D341Med (cell line): ENCODE measurements at places on chromosomes 16 and 17.

DNA sequence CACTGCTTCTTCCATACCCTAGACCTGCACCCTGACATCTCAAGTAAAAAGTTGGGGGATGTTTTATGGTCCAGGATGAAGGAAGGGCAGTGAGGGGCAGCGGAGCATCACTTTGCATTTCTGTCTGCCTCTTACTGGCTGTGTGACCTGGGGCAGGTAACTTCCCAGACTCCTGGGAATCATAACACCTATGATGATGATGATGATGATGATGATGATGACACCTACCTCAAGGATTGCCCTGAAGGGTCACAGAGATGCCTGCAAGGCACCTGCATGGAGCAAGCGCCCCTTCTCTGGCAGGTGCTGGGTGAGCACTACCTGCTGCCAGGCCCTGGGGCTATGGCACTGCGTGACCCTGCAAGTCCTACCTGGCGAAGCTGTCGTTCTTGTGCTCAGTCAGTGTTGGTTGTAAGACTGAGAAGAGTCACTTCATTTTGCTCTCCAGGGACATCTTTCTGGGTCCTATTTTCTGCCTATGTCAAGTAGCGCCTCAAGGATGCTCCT, 46.2 kb upstream of the STH start:
- DNase-seq: no peak

GRCh38 chr17:57296231-57296630, 39.9 kb downstream of the MSI2 start:
- DNase-seq: no peak

DNA sequence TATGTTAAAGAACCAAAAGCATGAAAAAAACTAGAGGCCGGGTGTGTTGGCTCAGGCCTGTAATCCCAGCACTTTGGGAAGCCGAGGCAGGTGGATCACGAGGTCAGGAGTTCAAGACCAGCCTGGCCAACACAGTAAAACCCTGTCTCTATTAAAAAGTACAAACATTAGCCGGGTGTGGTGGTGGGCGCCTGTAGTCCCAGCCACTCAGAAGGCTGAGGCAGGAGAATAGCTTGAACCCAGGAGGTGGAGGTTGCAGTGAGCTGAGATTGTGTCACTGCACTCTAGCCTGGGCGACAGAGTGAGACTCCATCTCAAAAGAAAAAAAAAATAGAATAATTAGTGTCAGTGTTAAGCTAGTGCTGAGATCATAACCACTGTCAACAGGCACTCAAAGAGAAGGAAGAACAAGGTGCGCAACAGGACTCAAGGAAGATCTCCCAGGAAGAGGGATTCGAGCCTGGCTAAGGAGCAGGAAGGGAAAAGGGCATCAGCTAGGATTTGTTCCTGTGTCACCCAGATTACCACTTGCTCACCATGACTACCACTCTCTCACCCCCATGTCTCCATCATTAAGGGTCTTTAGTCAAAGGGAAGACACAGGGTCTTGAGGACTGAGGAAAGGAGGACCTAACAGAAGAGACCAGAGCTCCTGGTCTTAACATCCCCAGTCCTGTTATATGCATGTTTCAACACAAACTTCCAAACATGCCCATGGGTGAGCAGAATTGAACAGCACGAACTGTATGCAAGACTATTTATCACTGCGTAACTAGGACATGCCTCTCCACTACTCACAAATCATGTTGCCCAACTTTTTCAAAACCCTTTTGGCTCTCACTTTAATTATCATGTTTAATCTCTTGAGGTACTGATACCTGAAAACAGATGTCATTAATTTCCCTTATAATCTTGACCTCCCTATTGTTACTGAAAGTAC, 88.3 kb upstream of the PLEKHM1 start:
- DNase-seq: no peak

GRCh38 chr17:9330611-9331271, 244.9 kb downstream of the STX8 start:
- DNase-seq: no peak

DNA sequence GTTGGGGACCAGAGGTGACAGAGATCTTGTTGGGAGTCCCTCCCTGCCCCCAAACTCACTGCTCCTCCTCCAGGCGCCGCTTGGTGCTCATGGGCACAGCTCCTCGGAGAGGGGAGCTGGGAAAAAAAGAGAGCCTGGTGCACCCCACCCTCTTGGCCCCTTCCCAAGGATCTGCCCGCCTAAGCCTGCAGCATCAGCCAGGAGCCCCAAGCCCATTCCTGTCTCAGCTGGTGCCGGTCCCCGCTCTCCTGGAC, 400 bp downstream of the HCFC1R1 start:
- DNase-seq: no peak

- DNase-seq: peak; percentile 81
Measured at GRCh38 chr16:397736-398332, 835 bp downstream of the NME4 start.

GRCh38 chr17:4003501-4004421, 39.5 kb upstream of the ATP2A3 start:
- DNase-seq: no peak

GRCh38 chr17:64177311-64178010, 47.5 kb upstream of the ERN1 start:
- no peak for DNase-seq

DNA sequence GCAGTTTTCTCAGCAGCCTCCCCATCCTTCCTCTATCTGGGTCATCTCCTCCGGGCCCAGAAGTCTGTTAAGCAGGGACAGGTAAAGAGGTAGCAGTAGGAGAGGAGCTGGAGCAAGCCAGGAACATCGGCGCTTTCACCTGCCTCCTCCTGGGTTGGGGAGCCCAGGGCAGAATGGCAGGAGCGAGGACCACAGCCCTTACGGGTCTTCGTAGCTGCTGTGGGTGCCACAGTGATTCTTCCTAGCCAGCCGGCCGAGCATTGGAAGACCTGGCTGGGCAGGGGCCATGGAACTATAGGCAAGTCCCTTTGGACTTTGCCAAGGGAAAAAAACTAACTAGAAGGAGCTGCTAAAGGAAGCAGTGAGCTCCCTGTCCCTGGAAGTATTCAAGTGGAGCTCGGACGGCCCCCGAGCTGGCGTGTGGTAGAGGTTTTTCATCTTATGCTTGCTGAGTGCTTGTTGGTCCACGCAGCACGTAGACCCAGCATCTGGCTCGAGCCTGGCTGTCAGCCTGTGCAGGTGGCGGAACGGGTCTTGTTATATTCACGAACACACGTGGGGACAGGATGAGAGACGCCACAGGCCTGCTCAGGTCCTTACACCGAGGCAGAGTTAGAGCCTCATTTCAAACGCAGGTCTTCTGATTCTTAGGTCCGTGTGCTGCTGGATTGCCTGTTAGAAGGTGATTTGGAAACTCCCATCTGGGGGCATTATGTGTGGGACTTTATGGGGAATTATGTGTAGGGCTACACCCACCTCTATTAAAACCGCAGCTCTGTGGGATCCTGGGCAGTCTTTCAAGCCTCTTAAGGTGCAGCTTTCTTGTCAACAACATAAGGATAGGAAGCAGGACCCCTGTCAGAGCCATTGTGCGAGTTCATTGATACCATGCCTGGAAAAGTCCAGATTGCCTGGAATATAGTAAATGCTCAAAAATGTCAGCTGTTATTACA, 54.8 kb downstream of the OR1D5 start:
- DNase-seq: no peak

GRCh38 chr16:724188-725040, 1.8 kb downstream of the CCDC78 start:
- DNase-seq: no peak

DNA sequence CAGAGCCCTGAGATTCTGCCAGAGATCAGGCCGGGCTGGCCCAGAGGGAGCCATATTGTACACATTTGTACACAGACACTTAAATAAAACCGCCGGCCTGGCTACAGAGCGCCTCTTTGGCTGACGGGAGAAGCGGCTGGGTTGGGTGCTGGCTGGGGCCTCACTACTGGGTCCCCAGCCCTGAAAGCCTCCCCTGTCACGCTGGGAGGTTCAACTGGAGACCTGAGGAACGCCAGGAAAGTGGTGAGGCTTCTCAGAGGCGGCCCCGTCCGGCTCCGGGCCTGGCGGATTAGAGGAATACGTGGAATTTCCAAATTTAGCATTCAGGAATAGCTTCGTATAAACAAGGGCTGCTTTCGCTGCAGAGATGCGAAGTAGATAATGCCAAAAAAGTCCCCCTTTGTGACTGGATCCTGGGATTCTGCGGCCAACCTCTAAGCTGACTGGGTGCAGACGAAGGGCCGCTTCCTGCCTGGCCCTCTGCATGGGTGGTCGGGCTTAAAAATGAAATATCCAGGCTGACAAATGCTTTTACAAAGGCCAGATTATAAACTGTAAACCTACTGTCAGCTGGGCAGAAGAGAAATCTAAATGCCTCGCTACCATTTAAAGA, 252.4 kb downstream of the IRF8 start:
- DNase-seq: no peak

DNA sequence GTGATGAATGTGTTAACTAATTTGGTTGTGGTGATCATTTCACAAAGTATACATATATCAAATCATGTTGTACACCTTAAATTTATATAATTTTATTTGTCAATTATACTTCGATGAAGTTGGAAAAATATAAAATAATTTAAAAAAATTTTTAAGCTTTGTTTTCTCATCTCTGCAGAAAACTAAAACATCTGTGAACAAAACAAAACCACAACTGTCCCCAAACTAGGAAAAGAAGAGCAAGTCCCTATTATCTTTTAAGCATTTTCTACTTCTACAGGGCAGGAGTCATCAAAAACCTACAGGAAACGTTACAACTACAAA, 6.5 kb downstream of the HSDL1 start:
- no peak for DNase-seq

- DNase-seq: no peak
Measured at GRCh38 chr16:31286421-31287032, 26.8 kb downstream of the ITGAM start.

DNA sequence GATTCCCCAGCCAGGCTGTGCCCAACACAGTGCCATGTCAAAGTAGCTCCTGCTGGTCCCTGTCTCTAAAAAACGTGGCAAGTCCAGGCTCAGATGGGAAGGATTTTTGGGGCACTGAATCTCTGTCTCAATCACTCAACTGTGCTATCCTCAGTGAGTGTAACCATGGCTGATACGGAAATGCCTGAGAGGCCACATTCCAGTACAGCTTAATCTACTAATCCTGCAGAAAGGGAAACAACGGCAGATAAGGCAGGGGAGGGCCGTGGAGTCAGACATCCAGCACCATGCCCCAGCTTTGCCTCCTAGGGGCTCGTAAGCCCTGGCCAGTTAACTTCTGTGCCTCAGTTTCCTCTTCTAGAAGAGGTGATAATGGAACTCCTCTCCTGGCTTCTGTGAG, 251.7 kb downstream of the CPPED1 start:
- DNase-seq: no peak

DNA sequence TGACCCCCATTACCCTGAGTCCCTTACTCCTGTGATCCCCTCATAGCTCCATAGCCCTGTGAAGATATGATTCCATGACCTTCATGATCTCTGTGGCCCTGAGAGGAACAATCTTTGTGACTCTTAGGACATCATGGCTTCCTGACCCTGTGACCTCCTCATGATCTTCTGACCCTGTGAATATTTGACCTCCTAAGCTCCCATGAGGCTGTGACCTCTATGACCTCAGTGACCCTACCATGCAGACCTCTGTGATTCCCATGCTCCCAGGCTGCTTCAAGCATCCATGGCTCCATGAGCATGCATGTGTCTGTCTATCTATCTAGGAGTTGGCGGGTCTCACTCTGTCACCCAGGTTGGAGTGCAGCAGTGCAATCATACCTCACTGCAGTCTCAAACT, 12.1 kb downstream of the RIPOR1 start:
- DNase-seq: no peak

- no peak for DNase-seq
Measured at GRCh38 chr17:82892899-82893565, 53.2 kb upstream of the ZNF750 start.

DNA sequence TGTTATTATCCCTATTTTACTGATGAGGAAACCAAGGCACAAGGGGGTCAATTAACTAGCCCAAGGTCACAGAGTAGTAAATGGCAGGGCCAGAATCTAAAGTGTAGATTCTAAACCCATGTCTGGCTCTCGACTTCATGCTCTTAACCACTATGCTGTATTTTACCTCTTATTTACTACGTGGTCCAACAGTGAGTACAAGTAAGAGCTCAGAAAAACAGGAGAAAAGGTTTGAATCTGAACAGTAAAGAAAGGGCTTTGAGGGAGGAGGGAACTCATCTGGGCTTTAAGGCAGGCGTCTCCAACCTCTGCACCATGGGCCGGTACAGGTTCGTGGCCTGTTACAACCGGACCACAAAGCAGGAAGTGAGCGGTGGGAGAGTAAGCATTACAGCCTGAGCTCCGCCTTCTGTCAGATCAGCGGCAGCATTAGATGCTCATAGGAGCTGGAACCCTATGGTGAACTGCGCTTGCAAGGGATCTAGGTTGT, 62.9 kb downstream of the SMURF2 start:
- DNase-seq: no peak

- peak; percentile 26 for DNase-seq
Measured at GRCh38 chr17:44384281-44384822, 5.1 kb downstream of the ITGA2B start.

DNA sequence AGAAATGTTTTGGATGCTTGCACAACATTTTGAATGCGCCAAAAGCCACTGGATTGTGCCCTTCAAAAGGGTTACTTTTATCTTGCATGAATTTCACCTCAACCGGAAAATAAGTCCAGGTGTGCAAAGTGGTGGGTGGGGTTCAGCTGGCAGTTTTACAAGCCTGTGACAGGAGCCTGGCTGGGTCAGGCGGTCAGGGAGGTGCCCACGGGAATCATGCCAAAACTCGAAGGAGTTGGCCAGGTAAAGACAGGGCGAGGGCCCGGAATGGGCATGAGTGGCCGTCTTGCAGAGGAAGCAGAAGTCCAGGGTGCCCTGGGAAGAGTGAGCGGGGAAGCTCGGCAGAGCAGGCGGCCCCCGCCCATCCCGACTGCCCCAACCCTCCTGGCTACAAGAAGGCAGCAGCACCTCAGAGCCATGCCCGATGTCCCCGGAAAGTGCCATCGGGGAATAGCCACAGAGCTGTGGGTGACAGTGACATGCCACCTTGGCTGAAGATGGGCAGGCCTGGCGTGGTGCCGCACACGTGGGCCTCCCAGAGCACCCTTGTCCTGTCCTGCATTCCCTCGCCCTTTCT, 19.1 kb upstream of the CACNG1 start:
- DNase-seq: no peak

- DNase-seq: no peak
Measured at GRCh38 chr17:45906927-45907622, 12.7 kb downstream of the MAPT start.

- peak; percentile 86 for DNase-seq
Measured at GRCh38 chr17:34199932-34200534, 55.1 kb upstream of the CCL2 start.

DNA sequence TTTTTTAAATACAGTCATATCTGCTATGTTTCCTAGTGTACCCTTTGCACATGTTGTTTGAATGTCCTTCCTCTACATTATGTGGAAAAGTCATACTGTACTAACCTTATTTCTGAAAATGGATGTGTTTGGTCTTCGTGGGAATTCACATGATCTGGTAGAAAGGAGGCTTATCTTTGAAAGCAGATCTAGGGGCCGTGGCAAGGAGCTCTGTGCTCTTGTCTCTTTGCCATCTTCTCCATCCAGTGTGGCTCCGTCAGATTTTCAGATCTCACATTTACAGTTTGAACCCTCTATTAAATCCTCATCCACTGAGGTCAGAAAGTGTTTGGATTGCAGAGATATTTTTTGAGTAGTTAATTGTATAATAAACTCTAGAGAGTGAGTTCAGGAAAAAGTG, 32.9 kb downstream of the MAP2K4 start:
- no peak for DNase-seq
